Epithelial cell of esophagus (primary cell): ENCODE measurements at places on chromosomes 12 and 14.

GRCh38 chr12:49684310-49684854 is 22.8 kb downstream of the FMNL3 start:
- no peak for DNase-seq

GRCh38 chr12:124563401-124563800 is 4.0 kb downstream of the NCOR2 start:
- no peak for DNase-seq

- no peak for DNase-seq
Measured at GRCh38 chr14:103879570-103880347, 32.4 kb upstream of the PPP1R13B start.

DNA sequence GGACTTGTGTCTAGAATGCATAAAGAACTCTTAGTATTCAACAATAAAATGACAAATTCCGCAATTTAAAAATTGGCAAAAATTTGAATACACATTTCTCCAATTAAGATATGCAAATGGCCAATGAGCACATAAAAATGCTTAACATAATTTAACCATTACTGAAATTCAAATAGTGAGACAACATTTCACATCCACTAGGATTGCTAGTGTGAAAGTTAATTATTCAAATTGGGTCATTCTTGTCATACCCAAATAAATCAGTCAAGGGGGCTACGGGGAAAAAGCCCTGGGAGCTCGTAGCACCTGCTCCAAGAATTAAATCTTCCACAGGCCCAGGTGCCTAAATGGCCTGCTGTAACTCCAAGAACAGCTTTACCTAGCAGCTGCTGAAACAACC is 25.0 kb upstream of the C14orf132 start:
- no peak for DNase-seq

GRCh38 chr14:61104358-61104757 is 123.3 kb downstream of the SLC38A6 start:
- no peak for DNase-seq

GRCh38 chr14:70599345-70599744 is 1.1 kb downstream of the MED6 start:
- DNase-seq, result no peak

DNA sequence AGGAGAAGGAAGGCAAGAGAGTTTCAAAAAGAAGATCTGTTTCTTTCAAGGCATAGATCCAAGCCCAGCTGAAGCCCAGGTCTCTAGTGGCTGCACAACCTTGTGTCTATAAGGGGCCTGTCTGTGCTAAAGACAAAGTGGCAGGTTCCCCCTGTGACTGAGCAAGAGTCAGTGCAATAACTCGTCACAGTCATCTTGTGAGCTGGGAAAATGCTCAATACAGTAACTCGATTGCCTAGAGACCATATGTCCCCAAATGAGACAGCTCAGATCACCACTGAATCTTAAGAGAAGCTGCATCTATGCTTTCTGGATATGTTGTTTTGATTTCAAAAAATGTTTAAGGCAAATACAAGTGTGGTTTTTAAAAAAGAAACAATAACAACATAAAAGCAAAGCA is 24.2 kb downstream of the ST8SIA1 start:
- no peak for DNase-seq

DNA sequence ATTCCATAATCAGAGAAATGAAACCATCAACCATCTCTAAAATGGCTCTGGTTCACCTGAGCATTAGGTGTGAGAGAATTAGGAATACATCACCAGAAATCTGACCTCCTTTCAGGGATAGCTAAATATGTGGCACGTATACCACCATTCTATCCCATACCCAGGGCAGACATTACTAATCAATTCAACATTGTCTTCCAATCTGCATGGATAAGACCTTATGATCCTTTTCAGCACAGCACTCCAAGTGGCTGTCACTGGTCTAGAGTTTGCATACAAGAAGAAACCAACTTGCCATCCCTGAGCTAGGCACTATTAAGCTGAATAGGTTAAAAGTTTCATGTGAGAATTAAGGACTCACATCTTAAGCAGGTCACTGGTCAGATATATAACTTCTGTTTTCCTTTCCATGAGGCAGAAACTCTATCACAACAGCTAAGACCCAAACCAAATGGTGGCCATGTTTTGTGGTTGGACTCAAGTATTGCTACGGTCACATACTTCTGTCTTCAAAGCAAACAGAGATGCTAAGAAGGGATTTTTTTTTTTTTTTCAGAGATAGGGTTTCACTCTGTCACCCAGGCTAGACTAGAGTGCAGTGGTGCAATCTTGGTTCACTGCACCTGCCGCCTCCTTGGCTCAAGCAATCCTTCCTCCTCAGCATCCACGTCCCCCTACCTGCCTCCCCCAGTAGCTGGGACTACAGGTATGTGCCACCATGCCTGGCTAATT is 249.0 kb downstream of the DPF3 start:
- DNase-seq, result no peak

- peak; percentile 15 for DNase-seq
Measured at GRCh38 chr12:91870872-91871707, 274.6 kb downstream of the BTG1 start.

- DNase-seq, result no peak
Measured at GRCh38 chr12:130603396-130603965, 112.6 kb downstream of the RIMBP2 start.

DNA sequence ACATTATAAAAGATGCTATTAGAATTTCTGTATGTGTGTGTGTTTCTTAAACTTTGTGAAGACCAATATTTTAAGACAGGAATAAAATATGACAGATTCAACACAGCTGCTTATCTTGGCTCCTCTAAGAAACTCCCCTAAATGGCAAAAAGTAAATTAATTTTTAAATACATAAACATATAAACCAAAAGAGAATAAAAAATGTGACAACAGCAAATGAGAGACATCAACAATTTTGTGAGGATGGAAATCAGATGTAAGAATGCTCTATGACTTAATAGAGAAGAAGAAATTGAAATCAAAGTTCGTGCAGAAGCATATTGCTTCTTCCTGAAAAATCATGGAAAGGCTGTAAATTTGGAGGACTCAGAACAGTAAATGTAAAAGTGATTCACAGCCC is 1083.8 kb downstream of the FLRT2 start:
- DNase-seq, result no peak

DNA sequence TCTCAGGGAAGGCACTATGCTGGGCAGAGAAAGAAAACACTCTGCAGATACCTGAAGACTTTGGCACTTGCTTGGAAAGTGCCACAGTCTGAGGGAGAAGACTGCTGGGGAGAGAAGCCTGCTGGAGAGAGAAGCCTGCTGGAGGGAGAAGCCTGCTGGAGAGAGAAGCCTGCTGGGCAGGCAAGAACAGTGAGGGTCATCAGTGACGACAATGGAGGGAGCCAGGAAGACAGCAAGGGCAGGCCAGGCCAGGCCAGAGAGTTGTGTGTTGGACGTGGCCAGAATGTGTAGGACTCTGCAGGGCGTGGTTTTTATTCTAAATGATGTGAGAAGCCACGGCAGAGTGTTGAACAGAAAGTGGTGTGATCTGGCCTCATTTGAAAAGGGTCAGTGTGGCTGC is 185.3 kb upstream of the ABCD2 start:
- no peak for DNase-seq

DNA sequence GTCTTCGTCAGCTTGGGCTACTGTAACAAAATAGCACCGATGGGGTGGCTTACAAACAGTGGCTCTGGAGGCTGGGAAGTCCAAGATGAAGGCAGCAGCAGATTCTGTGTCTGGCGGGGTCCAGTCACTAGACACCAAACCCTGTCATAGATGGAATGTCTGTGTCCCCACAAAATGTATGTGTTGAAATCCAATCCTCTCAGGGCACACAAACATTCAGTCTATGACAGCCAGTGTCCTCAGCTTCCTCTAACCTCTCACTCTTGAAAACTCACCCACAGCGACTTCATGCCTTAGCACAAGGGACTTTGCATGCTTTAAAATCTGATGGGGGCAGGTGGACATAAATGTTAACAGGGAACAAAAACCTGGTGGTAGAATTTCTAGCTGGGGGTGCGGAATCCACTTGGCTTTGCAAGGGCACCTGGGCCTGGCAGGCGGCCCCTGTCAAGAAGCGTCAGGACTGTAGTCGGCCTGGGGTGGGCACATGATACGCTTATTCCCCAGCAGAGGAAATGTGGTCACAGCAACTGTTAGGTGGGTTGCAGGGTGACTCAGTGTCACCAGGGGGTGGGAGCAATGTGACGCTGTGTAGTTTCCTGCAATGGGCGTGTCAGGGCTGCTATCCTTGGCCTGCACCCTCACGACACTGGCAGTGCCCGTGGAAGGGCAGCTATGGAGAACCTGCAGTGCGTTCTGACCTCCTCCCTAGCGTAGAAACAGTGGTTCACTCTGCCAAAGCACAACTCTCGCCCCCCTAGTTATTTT is 17.7 kb downstream of the RIN3 start:
- no peak for DNase-seq

DNA sequence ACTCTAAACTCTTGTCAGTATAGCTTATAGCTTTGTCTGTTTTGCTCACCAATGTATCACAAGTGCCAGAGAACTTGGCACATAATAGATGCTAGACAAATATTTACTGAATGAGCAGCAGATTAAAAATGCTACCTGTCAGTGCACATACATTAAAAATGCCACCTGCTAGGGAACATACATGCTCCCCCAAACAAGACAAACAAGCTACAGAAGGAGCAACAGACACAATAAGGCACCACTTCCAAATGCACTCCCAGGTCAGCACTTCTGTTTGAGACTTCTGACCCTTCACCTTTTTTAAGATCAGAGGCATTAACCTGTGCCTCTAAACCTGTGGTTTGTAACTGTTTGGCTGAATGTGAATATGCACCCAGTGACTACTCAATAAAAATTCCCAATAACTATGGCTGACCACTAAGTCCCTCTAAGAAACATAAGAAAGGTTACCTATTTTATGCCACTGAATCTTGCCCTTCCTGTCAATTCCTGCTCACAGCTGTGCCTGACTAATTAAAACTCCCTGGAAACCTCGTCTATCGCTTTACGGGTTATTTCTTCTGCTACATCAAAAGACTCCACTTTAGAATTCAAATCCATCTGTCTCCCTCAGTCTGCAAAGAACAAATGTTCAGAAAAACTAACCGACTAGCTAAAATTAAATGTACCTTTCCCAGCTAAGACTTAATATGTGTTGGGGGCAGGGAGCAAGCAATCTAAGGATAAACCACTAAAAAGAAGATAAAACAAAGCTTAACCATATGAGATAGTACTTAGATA is 41.0 kb downstream of the HECTD4 start:
- DNase-seq, result peak; percentile 41

GRCh38 chr14:57962325-57963035 is 96.6 kb upstream of the SLC35F4 start:
- no peak for DNase-seq

- peak; percentile 57 for DNase-seq
Measured at GRCh38 chr12:3725388-3726115, 27.4 kb downstream of the CRACR2A start.

DNA sequence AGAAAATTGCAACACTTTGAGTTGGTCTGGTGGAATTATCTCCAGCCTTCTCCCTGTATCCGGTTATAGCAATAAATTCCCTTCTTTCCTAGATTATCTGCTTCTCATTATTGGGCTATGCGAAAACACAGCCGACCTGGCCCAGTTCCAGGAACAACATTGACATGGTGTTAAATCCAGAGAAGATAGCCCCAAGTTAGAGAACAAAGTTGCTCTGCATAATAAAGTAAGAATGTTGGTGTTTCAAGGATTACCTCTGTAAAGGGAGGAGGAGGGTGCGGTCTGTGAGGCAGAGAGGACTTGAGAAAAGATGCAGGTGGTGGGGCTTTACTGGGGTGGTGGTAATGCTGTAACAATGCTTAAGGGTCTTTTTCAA is 12.1 kb downstream of the TCL1A start:
- DNase-seq, result no peak
